GM12892 (cell line): ENCODE measurements at places on chromosomes 12 and 14.

- DNase-seq: no peak
These were observed 1018.7 kb downstream of the AACS start for GRCh38 chr12:126083926-126084325.

- no peak for DNase-seq
These were observed 6.8 kb downstream of the NTF3 start for GRCh38 chr12:5438671-5439200.

- no peak for DNase-seq
These were observed 188.8 kb downstream of the TTC7B start for GRCh38 chr14:90627478-90627877.

DNA sequence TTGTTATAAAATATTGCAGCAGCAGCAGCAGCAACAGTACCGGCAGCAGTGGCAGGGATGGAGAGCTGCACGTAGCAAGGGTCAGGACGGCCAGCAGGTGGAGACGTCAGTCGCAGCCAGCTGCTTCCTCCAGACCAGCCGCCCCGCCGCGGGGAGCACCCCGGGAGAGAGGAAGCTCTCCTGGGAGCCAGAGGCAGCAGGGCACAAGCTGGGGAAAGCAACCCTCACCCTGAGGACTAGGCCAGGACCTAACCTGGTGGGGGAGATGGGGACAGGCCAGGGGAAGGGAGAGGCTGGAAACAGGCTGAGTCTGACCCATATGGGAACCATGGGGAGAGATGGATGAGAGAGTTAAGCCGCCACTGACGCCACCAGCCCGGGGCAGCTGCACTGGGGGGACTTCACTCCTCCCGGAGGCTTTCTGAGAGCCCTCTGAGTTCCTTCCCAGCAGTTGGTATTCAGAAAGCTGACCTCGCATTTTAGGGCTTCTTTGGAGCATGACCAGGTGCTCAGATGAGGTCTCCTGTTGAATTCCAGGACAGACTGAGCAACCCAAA is 56.3 kb downstream of the SPTB start:
- peak; percentile 82 for DNase-seq

GRCh38 chr12:32819424-32819823 is 63.7 kb upstream of the YARS2 start:
- no peak for DNase-seq

DNA sequence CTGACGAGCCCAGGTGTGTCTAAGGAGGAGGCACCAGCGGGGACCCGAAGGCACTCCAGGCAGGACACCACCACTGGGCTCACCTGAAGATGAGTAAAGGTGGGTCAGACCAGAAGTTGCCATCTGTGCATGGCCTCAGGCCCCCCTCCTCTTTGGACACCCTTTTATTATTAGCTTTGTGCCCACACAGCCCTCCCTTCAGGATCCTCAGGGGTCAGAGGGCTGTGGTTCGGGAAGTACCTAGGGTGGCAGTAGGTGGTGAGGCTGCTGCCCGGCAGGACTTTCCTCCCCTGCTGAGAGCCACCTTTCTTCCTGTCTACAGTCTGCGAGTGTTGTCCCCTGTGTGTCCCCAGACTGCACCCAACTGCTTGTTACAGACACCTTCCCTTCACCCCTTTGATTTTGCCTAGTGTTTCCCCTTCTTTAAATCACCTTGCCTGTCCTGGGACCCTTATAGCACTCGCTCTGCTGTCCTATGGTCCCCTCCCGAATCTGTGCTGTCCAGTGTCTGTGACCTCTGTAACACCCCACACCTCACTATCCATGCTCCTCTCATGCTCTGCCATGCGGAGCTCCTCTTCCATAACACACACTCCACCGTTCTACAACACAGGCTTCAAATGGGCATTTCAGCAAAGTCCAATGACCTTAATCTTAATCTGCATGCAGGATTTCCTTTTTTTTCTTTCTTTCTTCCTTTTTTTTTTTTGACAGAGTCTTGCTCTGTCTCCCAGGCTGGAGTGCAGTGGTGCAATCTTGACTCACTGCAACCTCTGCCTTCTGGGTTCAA is 25.7 kb downstream of the SOAT2 start:
- no peak for DNase-seq

DNA sequence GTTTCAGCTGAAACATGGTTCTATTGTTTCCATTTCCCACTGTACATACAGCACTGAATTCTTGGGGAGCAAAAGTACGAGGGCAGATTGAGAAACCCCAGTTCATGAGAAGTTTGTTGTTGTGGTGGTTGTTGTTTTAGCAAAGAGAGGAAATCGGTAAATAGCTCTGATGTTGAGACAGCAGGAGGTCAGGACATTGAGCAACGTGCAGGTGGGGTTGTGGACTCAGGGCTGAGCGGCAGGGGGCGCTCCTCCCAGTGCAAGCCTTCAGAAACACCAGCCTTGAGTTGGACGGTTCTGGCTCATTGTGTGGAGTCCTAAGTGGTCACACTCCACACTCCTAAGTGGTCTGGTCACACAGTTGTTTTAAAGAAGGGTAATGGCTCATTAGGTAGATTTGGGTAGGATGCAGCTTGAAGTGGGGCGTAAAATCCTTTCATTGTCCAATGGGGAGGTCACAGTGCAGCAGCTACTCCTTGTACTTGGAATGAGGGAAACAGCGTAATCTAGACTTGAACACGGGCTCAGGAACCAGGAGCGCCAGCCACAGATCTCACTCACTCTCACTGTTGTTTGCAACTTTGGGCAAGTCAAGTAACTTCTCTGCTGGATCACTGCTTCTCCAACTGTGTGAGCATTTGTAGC is 14.5 kb upstream of the PWP1 start:
- no peak for DNase-seq

- no peak for DNase-seq
These were observed 276.2 kb upstream of the ATP2B1 start for GRCh38 chr12:89984846-89985245.

GRCh38 chr12:94101738-94102660 is 46.4 kb upstream of the PLXNC1 start:
- DNase-seq: peak; percentile 43

GRCh38 chr14:101183376-101184103 is 280.0 kb upstream of the RTL1 start:
- DNase-seq: no peak

DNA sequence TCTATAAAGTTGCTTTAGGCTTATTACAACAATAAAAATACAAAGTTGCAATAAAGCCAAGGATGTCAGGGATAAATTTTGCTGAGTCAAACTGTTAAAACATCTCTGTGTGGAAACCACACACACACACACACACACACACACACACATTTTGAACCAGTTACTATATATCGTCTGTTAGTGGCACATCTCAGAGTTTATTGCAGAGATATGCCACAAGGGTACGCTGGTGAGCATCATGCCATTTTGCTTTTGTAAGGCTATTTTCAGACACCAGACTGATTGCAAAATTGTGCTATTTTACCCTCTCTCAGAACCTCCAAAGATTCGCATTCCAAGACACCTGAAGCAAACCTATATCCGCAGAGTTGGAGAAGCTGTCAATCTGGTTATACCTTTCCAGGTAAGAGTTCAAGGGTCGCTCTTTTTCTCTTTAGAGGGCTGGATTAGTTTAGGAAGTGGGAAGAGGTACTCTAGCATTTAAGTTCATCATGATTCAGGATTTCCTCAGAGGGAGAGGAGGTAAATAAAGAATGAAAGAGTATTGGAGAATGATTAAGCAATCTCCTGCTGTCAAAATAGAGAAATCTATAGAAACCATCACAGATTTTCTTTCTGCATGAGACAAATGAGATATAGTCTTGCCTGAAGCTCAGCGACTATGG is 27.3 kb upstream of the CHPT1 start:
- no peak for DNase-seq

DNA sequence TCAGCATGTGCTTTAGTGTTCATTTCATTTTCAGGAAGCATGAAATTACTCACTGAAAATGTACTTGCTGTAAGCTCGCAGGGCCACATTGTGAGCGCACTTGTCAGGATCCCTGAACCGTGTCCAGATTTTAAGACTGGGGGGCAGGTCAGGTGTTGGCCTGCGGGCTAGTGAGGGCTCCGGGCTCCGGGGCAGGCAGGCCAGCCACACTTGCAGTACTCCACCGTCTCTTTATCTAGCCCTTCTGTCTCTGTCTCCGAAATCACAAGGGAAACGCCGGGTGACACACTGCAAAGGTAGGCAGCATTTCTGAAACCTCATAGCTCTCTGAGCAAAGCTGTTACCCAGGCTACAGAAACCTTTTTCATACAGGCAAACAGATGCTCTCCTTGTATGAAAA is 98.7 kb downstream of the EML1 start:
- DNase-seq: no peak

GRCh38 chr14:23530375-23531055 is 21.1 kb downstream of the ZFHX2 start:
- no peak for DNase-seq

- no peak for DNase-seq
These were observed 5.7 kb downstream of the RITA1 start for GRCh38 chr12:113191227-113191626.

DNA sequence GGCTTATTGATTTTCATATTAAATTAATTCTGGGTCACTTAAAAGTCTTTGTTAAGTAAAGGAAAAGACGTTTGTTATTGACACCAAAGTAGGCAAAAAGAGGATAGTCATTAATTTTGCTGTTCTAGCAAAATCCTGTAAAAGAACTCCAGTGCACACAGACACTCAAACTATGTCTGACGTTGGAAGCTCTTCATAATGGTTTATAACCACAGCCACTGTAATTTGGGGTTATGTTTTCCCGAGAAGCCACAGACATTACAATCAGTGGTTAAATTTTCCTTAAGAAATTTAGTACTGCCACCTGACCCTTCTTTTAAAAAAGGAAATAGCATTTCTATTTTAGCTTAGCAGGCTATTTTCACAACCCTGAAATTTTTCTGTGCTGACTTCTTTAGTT is 267.5 kb downstream of the CCDC91 start:
- no peak for DNase-seq

- no peak for DNase-seq
These were observed 92.1 kb downstream of the BCL11B start for GRCh38 chr14:99179946-99180345.

DNA sequence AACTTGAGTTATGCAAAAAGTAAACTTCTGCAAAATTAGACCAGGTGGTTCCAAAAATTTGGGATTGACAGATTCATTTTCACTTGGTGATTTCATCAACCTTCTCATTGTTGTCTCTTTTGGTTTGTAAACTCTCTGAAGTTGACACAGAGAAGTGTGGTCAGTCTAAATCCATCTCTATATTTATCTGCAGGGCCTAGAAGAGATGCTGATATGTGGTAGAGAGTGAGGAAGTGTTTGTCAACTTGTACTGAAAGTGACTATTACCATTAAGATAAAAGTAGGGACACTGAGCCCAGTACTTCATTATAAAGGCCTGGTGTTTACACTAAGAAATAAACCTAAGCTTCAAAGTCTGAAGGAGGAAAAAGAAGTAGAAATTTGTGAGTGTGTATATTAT is 73.7 kb downstream of the RMST start:
- no peak for DNase-seq

DNA sequence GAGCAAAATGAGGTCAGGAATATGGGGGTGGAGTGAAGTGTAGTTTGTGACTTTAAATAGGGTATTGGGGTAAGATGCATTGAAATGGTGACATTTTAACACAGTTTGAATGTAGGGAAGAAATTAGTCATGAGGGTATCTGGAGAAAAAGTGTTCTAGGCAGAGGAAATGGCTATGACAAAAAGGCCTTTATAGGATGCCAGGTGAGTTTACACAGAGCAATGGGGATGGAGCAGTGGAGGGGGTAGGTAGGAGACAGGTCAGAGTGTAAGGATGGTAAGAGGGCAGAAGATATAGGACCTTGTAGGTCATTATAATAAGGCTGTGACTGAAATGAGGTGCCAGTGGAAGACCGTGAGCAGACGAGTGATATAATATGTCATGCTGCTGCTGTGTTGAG is 30.4 kb downstream of the HEATR5A start:
- DNase-seq: no peak

- no peak for DNase-seq
These were observed 503.0 kb upstream of the LMO3 start for GRCh38 chr12:17108877-17109541.

DNA sequence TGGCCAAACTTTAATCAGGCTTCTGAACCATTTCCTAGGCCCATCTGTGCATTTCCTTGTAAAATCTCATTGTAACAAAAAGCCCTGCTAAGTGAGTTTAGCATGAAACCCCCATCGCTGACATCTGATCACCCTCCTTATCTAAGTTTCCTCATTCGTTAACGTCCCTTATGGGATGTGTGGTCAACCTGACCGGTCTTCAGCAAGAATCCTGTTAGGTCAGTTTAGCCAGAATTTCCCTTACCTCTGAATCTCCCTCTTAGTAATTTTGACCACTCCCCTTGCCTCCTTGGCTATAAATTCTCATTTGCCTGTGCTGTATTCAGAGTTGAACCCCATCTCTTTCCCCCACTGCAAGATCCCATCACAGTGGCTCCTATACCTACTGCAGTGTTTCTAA is 239.3 kb downstream of the RMST start:
- DNase-seq: no peak

- DNase-seq: no peak
These were observed 16.9 kb downstream of the TAOK3 start for GRCh38 chr12:118355843-118356242.

- no peak for DNase-seq
These were observed 172.9 kb downstream of the ZFP36L1 start for GRCh38 chr14:68619790-68620574.

GRCh38 chr12:20339060-20339459 is 29.3 kb upstream of the PDE3A start:
- DNase-seq: no peak

- DNase-seq: no peak
These were observed 706.2 kb downstream of the GALC start for GRCh38 chr14:87286826-87287225.
